ENCODE measurements at places on chromosomes 1 and 21. TPM values are rescaled to one million over a fixed set of nuclear protein-coding genes. Genes with fewer than 3 reads are reported as not detected.

DNA sequence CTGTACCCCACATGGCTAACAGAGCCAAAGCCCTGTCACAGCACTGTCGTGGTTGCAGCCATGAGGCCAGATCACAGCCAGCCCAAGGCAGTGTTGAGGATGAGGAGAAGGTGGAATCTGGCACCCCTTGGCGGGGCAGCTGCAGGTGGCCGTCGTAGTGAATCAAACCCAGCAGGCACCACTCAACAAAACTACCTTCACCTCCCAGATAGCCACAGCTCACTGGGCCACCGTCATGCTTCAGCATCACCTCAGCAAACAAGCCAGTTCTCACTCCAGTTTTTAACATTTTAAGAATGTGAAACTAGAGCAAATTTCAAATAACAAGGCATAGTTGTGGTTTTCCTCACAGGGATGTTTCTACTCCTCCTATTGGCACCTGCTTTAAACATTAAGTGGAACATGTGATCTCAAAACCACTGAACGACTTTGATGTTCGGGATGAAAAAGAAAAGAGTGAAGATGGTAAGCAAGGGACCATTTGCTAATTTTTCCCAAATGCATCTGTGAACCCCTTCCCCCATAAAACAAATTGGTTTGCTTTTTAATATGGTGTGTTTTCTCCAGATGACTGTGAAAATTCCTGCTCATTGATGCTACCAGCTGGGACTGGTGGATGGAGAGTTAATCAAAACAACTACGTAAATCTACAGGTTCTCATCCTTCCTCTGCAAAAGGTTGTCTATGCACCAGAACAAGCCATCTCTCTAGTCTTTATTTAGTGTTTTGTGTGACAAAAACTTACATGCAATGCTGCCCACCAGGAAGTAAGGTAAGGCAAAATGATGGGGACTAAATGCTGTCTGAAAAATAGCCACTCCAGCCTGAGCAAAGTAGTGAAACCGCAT is 45.5 kb downstream of the TOR1AIP2 start:
- H3K4me1 ChIP-seq = peaks cover 24% of the 10 kb centered on the region
- no peaks in the 10 kb centered on the region for H3K27me3 ChIP-seq
- peak overlapping the region; percentile 29 for H3K27ac ChIP-seq
- no peaks in the 10 kb centered on the region for H3K36me3 ChIP-seq
- DNase-seq = peak; percentile 46

GRCh38 chr1:90919900-90920299 is 101.9 kb downstream of the ZNF644 start:
- no peak for DNase-seq
- peak overlapping the region; percentile 13 for H3K27ac ChIP-seq
- peaks cover 12% of the 10 kb centered on the region for H3K36me3 ChIP-seq
- peaks cover 53% of the 10 kb centered on the region for H3K4me1 ChIP-seq
- no peak overlapping the region for H3K4me3 ChIP-seq

GRCh38 chr1:58805716-58806571 is 22.1 kb upstream of the JUN start:
- H3K4me1 ChIP-seq = no peaks in the 10 kb centered on the region
- no peak overlapping the region for H3K27ac ChIP-seq
- no peak overlapping the region for H3K4me3 ChIP-seq
- DNase-seq = no peak
- no peaks in the 10 kb centered on the region for H3K27me3 ChIP-seq

Gene OR2L13
- not detected for total RNA-seq

- no peak overlapping the region for H3K4me3 ChIP-seq
- H3K27me3 ChIP-seq = no peaks in the 10 kb centered on the region
- no peaks in the 10 kb centered on the region for H3K36me3 ChIP-seq
- no peak for DNase-seq
- no peak overlapping the region for H3K27ac ChIP-seq
Observed at GRCh38 chr1:245698860-245699259, 544.1 kb downstream of the KIF26B start.

GRCh38 chr1:172298141-172298540 is 122.3 kb upstream of the C1orf105 start:
- no peak for DNase-seq
- H3K36me3 ChIP-seq = no peaks in the 10 kb centered on the region
- H3K4me3 ChIP-seq = no peak overlapping the region
- no peaks in the 10 kb centered on the region for H3K27me3 ChIP-seq

Gene LRRC53
- not detected for total RNA-seq

Gene SPATA46
- total RNA-seq = not detected

- H3K27me3 ChIP-seq = no peaks in the 10 kb centered on the region
- H3K36me3 ChIP-seq = no peaks in the 10 kb centered on the region
- no peaks in the 10 kb centered on the region for H3K4me1 ChIP-seq
- no peak overlapping the region for H3K4me3 ChIP-seq
- H3K27ac ChIP-seq = no peak overlapping the region
Observed at GRCh38 chr1:76677416-76678405, 189.6 kb upstream of the ST6GALNAC5 start.

Gene SPRR2A
- total RNA-seq = not detected

DNA sequence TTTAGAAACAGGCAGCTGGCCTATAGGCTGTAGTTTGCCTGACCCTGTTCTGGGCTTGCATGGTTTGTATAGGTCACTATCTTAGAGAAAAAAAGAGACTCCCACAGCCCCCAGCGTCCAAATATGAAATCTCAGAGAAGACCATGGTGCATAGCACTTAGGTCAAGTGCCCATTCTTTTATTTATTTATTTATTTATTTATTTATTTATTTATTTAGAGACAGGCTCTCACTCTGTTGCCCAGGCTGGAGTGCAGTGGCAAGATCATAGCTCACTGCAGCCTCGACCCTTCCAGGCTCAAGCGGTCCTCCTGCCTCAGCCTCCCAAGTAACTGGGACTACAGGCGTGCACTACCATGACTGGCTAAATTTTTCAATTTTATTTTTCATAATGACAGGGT is 50.8 kb upstream of the ARTN start:
- no peak for DNase-seq
- H3K4me1 ChIP-seq = no peaks in the 10 kb centered on the region
- no peaks in the 10 kb centered on the region for H3K36me3 ChIP-seq
- no peak overlapping the region for H3K27ac ChIP-seq
- no peak overlapping the region for H3K4me3 ChIP-seq

GRCh38 chr1:99227056-99227897 is 37.0 kb upstream of the PLPPR4 start:
- H3K4me1 ChIP-seq = no peaks in the 10 kb centered on the region
- no peak for DNase-seq
- H3K27me3 ChIP-seq = peaks cover 7% of the 10 kb centered on the region
- no peak overlapping the region for H3K4me3 ChIP-seq

Gene SYF2
- total RNA-seq = 45.1 TPM

Gene FGR
- total RNA-seq = 0.27 TPM

DNA sequence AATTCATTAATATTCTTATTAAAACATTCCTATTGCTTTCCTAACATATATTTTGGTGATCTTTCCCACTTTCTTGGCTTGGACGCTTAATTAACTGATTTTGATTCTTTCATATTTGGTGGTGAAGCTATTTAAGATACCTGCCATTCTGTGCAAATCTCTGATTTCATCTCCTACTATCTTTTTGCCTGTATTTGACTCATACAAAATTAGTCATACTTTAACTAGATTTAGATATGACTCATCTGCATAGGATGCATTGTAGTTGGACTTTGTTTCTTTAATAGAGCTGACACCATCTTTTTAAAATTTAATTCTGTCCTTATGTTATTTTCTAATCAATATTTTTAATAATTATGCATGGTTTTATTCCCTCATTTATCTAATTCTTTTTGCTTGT is 93.8 kb upstream of the PLPPR4 start:
- DNase-seq = no peak
- H3K27ac ChIP-seq = no peak overlapping the region
- no peaks in the 10 kb centered on the region for H3K4me1 ChIP-seq
- no peaks in the 10 kb centered on the region for H3K36me3 ChIP-seq
- no peak overlapping the region for H3K4me3 ChIP-seq
- H3K27me3 ChIP-seq = peaks cover 5% of the 10 kb centered on the region

- no peaks in the 10 kb centered on the region for H3K36me3 ChIP-seq
- H3K27ac ChIP-seq = no peak overlapping the region
- peaks cover 19% of the 10 kb centered on the region for H3K27me3 ChIP-seq
- no peak overlapping the region for H3K4me3 ChIP-seq
- H3K4me1 ChIP-seq = peaks cover 11% of the 10 kb centered on the region
Observed at GRCh38 chr1:93601686-93602085, 80.0 kb downstream of the BCAR3 start.

DNA sequence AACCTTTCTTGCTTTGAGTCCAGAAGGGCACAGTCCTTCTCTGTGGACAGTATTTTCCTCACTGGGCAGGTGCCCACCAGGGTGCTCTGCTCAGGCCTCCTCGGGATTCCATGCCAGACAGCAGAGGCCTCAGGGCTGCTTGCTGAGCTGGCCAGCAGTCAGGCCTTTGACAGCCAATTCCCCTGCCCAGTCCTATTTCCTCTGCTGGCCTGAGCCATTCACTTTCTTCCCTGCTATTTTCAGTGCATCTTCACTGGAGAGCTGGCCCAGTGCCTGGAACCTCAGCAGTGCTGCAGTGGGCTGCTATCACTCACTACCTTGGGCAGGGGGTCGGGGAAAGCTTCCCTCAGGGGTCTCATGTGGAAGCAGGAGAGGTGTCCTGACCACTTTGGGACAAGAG is 33.2 kb downstream of the KCNA10 start:
- H3K27me3 ChIP-seq = peaks cover 10% of the 10 kb centered on the region
- DNase-seq = no peak
- no peak overlapping the region for H3K4me3 ChIP-seq
- peaks cover 5% of the 10 kb centered on the region for H3K4me1 ChIP-seq
- H3K27ac ChIP-seq = no peak overlapping the region

- no peaks in the 10 kb centered on the region for H3K27me3 ChIP-seq
- DNase-seq = no peak
- peak overlapping the region; percentile 56 for H3K27ac ChIP-seq
- H3K4me3 ChIP-seq = no peak overlapping the region
Observed at GRCh38 chr1:51576085-51576444, 40.8 kb upstream of the OSBPL9 start.

DNA sequence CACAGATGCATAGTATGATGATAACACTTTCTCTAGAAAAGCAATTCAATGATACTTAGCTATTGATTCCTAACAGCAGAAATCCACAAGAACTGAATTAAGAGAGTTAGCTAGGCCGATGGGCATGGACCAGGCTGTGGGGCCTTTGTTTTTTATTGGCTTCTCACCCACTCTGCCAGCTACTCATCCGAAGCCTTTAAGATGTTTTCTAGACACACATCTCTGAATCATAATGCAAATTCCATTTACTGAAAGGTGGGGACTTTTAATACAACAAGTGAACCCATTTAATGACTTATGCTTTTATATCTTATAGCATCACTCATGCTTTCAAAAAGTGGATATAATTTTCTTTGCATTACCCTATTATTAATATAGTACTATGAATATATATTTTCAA is 170.2 kb downstream of the RUNX1 start:
- no peak for DNase-seq
- no peaks in the 10 kb centered on the region for H3K27me3 ChIP-seq
- peaks cover 73% of the 10 kb centered on the region for H3K4me1 ChIP-seq

DNA sequence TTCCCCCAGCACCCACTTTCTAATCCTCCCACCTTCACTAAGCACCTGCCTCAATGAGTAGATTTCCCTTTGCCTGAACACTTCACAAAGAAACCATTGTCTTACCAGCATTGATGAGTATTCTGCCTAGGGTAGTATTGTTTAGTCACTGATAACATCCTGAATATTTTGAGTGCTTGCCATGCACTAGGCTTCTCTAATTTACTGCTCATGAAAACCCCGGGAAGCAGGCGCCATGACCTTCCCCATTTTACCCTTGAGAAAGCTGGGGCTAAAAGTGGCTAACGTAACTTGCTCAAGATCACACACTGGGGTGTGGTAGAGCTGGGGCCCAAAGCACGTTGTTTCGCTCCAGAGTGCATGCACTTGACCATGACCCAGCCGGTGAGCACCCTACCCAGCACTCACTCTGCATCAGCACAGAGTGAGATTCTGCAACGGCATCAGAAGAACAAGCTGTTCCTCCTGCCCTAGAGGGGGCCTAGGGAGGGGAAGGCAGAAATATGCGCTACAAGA is 10.6 kb upstream of the F3 start:
- peaks cover 16% of the 10 kb centered on the region for H3K27me3 ChIP-seq
- no peaks in the 10 kb centered on the region for H3K36me3 ChIP-seq
- H3K4me3 ChIP-seq = no peak overlapping the region
- no peaks in the 10 kb centered on the region for H3K4me1 ChIP-seq

Gene GBP3
- total RNA-seq = 4.5 TPM

Gene RGS4
- total RNA-seq = not detected

DNA sequence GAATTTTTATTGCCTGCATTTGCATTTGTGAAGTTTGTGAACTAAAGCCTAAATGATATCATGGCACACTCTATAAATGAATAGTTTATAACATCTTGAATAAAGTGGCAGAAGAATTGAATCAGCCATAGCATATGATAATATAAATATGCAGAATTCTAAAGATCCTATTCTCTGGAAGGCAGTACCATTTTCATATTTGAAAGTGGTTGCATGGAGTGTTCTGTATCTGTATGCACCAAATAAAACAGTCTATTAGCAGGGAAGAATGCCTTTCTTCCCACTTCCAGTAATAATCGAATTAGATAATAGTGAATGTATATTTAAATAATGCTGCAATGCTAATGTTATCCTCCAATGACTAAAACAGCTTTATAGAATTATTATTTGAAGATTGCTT is 57.9 kb upstream of the TRIM67 start:
- DNase-seq = no peak
- H3K27me3 ChIP-seq = peaks cover 13% of the 10 kb centered on the region
- H3K27ac ChIP-seq = no peak overlapping the region
- H3K36me3 ChIP-seq = no peaks in the 10 kb centered on the region
- peaks cover 2% of the 10 kb centered on the region for H3K4me1 ChIP-seq

Gene PLD5
- total RNA-seq = not detected

Gene NHLH1
- total RNA-seq = 0.22 TPM

GRCh38 chr21:45303091-45303615 is 15.5 kb upstream of the POFUT2 start:
- H3K36me3 ChIP-seq = no peaks in the 10 kb centered on the region
- no peak overlapping the region for H3K4me3 ChIP-seq
- H3K4me1 ChIP-seq = no peaks in the 10 kb centered on the region
- peaks cover 3% of the 10 kb centered on the region for H3K27me3 ChIP-seq
- DNase-seq = no peak
- no peak overlapping the region for H3K27ac ChIP-seq

Gene IL22RA1
- not detected for total RNA-seq

Gene HTR6
- total RNA-seq = 0.17 TPM

DNA sequence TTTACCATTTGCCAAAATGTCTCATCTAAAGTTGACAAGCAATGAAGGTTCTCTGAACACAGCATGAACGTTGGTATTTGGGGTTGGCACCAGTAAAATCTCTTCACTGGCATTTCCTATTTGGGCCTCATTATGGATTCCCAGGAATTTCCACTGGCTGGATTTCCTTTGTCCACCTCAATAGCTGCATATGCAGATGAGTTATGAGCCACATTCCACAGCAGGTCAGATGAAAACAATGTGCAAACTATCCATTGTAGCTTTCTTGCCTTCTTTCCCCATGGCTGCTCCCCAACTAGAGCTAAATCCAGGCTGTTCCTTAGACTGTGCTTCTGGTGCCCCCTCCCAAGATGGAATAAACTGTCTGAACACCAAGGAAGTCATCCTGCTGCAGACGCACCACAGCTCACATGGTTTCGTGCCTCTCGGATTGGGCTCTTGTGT is 168.1 kb upstream of the FGGY start:
- no peaks in the 10 kb centered on the region for H3K36me3 ChIP-seq
- H3K4me1 ChIP-seq = peaks cover 11% of the 10 kb centered on the region
- H3K27me3 ChIP-seq = peaks cover 12% of the 10 kb centered on the region

Gene EPHA10
- 0.92 TPM for total RNA-seq

Gene PDC
- total RNA-seq = not detected
